ENCODE measurements at places on chromosomes 4 and X.
A peak's percentile ranks its signal among the peaks of the same experiment; 100 is the strongest.

DNA sequence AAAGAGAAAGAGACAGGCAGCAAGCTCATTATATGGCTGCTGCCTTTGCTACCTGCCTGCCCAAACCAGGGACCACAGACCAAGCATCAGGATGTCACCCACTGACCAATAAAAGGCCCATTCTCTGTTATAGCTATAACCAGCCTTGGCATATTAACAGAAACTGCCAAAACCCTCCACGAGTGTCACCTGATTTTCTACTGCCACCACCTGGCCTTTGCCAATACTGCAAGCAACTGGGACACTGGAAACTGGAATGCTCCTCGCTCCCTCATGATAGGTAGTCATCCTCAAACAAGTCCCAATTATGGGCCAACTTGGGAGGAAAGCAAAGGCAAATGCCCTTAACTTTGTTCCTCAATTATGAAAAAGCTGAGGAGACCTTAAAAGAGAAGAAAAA lies 76.0 kb downstream of the SPIN4 start:
- DNase-seq, result no peak

- DNase-seq, result no peak
Measured at GRCh38 chrX:29461039-29461438, 754.3 kb upstream of the MAGEB2 start.

- no peak for DNase-seq
Measured at GRCh38 chr4:139984471-139984870, 169.5 kb downstream of the MAML3 start.

DNA sequence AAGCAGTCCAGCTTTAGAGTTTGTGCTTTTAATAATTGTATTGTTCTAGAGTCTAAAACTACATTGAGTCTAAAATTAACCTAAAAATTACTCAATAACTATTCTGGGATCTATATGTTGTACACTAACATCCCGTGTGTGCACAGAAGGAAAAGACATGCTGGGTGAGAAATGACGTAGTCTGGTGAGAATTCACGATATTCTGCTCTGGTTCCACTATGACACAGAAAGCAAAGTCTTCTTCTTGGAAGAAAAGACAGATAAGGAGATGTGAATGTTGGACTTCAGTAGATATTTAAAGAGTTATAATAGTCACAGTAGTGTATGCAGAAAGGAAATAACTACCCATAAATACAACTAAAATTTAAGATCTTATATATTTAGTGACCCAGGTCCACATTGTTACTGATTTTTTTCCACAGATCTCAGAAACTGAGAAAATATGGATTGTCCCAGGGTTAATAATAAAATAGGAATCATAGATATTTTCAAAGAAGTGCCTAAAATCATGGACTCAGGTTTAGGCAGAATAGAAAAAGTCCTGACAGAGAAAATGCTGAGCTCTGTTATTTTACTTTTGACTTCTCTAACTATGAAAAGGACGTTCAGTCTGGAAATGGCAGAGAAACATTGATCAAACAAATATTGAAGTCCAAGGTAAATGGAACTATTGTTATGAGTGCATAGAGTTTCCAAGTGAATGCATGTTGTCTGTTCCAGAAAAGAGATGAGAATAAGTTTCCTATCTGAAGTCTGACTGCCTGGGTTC lies 170.7 kb downstream of the ANKRD50 start:
- DNase-seq, result no peak

DNA sequence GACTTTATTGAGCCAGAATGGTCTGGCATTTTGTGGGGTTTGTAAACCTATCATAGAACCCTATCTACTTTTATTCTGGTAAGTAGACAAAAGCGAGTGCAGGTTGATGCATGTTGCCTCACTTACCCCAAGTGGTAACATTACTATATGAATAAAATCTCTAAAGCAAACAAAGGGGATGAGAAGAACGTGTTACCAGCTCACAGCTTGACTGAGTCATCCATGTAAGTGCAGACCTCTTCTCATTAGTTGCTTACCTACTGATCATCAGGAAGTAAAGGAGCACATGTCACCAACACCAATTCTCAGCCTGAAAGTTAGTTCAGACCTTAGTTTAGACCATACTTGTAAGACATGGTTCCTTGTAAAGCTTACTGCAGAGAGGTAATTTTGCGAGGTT lies 1328.3 kb downstream of the C4orf33 start:
- DNase-seq, result no peak

DNA sequence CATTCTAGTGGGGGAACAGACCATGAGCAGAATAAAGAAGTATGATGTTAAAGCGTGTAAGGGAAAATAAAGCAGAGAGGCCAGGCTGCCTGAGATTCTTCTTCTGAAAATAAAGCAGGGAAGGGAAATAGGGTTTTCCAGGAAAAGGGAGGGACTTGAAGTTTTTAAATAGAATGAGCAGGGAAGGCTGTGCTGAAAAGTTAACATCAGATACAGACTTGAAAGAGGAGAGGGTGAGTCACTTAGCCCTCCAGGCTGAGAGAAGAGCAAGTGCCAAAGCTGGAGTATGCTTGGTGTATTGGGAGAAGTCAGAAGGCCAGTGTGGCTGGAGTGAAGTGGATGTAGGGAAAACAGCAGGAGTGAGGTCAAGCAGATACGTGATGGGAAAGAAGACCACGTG lies 10.0 kb upstream of the PLK4 start:
- DNase-seq, result no peak

DNA sequence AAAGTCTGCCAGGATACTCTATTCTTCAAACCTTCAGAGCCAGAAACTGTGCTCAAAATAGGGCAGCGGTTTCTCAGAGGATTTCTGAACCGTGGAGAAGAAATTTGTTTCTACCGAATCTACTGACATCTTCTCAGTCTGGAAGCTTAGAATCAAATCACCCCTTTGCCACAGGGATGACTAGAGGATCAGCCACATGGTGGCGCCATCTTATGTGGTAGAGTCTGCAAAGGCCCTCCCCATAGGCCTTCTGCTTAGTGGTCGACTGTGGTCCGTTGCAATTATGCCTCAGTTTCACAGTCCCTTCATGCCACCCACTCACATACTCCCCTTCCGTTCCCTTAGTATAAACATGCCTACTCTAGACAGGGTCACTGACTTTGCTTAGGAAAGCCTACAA lies 680.7 kb upstream of the SPANXN1 start:
- DNase-seq, result no peak

GRCh38 chrX:153410373-153410772 lies 899 bp upstream of the ZFP92 start:
- DNase-seq, result no peak

- no peak for DNase-seq
Measured at GRCh38 chr4:119629142-119629471, 503 bp upstream of the PDE5A start.

DNA sequence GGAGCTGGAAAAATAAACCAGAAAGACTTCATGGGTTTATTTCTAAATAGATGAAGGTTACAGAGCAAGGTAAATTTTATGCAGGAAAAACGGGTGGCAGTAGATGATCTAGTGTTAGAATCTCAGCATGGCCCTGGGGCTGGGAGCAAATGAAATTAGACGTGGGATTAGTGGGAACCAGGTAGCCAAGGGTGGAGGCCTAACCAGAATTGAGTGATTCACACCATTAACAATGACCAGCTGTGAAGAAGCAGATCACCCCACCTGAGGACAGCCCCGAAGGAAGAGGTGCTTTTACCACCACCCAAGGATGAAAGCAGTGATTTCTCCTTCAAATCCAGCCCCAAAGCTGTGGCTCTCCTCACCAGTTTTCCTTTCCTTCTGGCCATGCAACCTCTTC lies 20.8 kb upstream of the ACSL1 start:
- no peak for DNase-seq

GRCh38 chr4:3250956-3251690 lies 2.2 kb downstream of the MSANTD1 start:
- DNase-seq, result no peak

DNA sequence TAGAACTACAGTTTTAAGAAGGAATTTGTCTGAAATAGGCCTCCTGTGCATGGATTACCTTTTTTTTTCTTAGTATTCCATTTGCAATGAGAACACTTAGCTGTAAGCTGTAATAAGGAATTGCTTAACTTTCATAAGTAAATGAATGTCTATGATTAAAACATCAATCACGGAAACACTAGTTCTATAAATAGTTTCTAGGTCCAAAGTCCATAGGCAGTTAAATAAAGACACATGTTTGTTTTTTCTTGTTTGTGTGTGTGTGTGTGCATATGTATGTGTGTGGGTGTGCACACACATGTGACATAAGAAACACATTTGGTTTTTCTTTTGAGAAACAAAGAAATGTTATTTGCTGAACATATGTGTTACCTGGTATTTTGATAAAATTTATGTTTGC lies 11.2 kb downstream of the GPRIN3 start:
- DNase-seq, result no peak

DNA sequence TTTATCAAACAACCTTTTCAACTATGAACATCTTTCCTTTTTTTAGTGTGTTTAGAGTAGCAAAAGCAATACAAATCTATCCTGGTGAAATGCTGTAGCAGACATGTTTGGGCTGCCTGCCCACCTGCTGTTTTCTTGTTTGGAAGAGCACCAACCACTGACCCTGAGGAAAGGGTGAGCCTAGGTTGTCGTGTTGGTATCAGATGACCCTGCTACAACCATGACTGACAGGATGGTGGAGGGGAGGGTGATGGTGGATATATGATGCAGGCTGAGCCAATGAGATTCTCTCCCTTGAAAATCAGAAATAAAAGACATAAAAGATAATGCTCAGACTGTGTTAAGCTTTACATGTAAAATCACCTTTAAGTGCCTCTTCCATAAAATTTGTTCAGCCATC lies 201.2 kb downstream of the NPNT start:
- DNase-seq, result no peak

GRCh38 chrX:131985526-131986049 lies 37.5 kb upstream of the STK26 start:
- DNase-seq, result no peak

GRCh38 chr4:151475035-151475714 lies 66.2 kb downstream of the FHIP1A start:
- DNase-seq, result no peak

- no peak for DNase-seq
Measured at GRCh38 chr4:15352524-15352923, 75.3 kb upstream of the C1QTNF7 start.

DNA sequence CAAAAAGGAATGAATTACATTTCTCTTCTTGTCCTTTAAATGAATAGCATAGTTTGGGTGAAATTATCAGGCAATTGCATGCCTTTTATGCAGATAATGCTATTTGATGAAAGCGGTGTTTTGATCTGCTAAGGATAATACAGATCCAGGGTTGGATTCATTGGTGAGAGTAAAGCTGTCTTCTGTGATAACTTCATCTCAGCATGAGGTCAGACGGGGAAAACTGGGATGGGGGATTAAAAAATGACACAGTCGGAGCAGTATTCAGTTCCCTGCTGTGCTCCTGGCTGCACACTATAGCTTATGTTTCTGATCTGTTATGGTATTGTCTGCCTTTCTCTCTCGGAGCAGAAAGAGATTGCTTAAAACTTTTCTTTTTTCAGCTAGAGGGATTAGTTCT lies 105.9 kb upstream of the TENM3 start:
- no peak for DNase-seq

GRCh38 chrX:51798701-51799100 lies 55.5 kb downstream of the GSPT2 start:
- DNase-seq, result no peak

DNA sequence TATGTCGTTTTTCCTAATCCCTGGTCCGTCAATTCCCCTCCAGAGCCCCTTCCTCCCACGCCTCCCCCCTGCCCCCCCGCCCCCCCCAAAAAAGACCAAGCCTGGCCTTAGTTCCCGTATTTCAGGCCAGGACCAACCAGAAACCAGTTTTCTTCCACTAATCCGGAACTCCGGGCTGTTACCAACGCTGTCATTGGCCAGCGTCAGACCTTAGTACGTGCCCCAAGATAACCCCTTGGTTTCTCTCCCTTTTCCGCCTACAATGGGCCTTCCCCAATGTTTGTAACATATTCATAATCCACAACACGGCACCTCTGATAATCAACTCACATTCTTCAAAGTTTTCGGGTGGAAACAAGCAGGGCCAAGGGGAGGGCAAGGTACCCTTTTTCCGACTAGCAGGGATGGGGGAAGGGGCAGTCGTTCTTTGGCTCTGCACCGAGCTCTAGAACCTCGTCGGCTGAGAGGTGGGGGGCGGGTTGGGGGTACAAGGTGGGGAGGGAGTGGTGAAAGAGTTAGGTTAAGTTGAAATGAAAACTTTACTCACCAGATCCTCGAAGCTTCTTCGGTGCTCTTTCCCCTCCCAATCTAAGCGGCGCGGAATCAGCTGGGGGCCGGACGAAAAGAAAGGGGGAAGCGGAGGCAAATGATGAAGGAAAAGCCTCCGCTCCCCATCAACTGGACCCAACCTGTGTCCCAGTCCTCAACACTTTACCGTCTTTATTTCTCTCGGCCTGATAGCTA lies 1.5 kb downstream of the BRWD3 start:
- peak; percentile 35 for DNase-seq

- DNase-seq, result no peak
Measured at GRCh38 chr4:151107063-151107462, 7.6 kb downstream of the RPS3A start.

GRCh38 chr4:44927399-44928380 lies 201.3 kb upstream of the GNPDA2 start:
- DNase-seq, result no peak

DNA sequence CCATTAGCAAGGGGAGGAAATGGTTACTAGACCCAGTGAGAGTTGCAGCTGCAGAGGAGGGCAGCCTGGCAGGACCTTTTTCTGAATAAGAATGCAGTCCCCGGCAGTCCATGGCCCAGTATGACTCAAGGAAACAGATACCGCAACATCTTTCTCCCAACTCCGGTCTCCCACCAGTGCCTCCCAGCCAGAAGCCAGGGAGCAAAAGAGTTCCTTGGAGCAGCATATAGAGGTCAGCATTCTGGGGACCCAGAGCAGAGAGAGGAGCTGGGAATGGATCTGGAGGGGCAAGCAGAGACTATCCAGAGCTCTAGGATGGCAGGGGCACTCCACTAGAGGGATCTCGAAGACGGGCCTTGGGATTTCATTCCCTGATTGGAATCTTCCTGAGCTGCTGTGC lies 339.2 kb upstream of the AADAT start:
- no peak for DNase-seq

DNA sequence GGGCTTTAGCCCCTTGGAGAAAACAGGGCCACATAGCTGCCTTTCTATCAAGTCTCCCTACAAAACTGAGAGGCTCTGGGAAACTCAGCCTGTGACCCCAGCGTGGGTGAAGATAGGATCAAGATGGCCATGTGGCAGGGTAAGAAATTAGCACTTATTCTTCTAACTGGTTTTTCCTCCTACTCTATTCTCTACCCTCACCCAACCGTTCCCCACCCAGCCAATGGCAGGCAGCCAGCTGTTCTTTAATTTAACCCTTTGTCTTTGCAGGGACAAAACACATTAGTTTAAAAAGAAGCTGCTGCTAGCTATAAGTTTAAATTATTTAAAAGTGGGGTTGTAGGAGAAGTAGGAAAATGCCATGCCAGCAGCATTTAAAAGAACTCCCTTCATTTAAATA lies 2.8 kb downstream of the CLCN5 start:
- DNase-seq, result no peak

GRCh38 chr4:86856896-86857295 lies 7.7 kb upstream of the SLC10A6 start:
- no peak for DNase-seq
